ENCODE measurements at places on chromosomes 12 and 14.

DNA sequence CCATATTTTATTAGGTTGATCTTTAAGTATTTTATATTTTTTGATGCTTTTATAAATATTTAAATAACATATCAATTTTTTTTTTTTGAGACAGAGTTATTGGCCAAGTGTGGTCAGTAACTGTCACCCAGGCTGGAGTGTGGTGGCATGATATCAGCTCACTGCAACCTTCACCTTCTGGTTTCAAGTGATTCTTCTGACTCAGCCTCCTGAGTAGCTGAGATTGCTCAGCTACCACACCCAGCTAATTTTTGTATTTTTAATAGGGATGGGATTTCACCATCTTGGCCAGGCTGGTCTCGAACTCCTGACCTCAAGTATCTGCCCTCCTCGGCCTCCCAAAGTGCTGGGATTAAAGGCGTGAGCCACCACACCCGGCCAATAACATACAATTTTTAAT is 71.1 kb downstream of the FUT8 start:
- DNase-seq = peak; percentile 46

DNA sequence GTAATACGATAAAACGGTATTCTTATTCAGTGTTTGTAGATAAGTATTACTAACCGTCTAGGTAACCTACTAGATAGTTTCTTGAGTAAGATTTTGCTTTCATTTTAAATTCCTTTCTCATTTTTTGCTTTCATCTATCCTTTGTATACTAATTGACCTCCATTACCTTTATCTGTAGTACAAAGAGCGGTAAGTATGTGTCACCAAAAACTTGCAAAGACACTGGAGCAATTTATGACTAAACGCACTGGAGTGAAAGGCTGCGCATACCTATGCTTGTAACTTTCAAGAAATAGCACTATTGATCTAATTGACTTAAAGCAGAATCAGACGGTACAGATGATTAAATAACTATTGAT is 1.7 kb downstream of the ARHGAP5 start:
- DNase-seq = peak; percentile 4

DNA sequence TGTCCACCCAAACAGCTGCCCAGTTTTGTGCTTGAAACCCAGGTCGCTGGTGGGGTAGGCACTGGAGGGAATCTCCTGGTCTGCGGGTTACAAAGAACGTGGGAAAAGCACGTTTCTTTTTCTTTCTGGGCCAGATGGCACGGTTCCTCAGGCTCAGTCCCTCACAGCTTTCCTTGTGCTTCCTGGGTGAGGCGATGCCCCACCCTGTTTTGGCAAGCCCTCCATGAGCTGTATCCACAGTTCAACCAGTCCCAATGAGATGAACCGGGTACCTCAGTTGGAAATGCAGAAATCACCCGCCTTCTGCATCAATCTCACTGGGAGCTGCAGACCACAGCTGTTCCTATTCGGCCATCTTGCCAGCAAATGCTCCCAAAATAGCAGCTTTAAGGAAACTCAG is 51.4 kb upstream of the TMTC2 start:
- no peak for DNase-seq

- no peak for DNase-seq
Measured at GRCh38 chr12:22248571-22249115, 85.9 kb downstream of the ST8SIA1 start.

- no peak for DNase-seq
Measured at GRCh38 chr14:61498303-61498702, 176.9 kb downstream of the PRKCH start.

- DNase-seq = no peak
Measured at GRCh38 chr14:42884100-42884499, 1277.4 kb downstream of the LRFN5 start.

DNA sequence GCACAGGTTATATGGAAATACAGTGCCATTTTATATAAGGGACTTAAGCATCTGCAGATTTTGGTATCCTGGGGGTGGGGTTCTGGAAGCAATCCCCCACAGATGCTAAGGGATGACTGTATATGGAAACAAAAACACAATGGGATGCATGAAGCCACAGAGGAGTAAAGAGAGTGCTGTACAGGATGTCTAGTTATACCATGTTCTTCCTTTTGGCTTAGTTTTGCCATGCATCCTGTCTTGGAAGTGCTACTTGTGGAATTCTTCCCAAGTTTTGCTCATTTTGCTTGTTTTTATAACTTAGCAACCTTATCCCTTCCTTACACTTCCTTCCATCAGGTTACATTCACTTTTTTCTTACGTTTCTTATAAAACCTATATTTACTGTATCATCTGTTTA is 55.6 kb downstream of the TRMT5 start:
- no peak for DNase-seq

DNA sequence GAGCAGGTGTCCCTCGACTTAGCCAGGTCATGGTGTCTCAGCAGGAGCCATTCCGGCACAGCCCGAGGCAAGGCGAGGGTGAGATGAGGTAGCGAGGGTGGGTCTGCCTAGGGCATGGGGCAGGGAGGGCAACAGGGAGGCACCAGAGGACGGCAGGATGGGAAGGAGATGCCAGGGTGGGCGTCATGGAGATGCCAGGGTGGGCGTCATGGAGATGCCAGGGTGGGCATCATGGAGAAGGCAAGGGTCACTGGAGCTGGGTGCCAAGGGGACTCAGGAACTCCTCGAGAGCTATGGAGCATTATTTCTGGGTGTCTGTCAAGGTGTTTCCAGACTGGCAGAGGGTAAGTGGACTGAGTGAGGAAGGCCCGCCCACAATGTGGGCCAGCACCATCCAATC is 7.4 kb downstream of the DEGS2 start:
- DNase-seq = no peak

DNA sequence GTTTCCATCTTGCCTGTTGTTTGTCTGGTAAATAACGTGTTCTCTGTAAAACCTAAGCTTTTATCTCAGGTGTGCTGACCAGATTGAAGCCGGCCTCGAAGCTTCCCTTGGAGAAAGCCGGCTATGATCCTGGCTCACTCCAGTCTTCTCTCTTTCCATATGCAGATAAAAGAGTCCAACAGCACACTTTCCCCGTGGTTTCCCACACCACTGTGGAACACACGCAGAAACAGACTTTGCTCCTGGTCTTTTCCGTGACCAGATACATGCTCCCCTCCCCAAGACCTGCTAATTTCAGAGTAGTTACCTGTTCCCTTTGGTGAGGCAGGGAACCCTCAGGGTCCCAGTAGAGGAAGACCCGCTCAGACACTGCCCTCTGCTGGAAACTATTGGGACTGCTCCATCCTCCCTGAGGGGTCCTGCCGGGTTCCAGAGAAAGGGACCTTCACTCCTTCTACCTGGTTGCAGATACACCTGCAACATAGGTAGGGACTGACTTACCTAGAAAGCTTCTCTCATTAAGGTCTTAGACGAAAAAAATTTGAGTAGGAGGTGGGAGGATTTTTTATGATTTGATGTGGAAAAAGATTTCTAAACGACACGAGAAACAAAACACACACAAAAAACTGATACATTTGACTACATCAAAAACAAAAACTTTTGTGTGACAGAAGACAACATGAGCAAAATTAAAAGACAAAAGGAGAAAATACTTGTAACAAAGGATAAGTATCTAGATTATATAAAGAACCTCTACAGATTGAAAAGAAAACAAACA is 415.4 kb upstream of the CCDC196 start:
- DNase-seq = peak; percentile 38

DNA sequence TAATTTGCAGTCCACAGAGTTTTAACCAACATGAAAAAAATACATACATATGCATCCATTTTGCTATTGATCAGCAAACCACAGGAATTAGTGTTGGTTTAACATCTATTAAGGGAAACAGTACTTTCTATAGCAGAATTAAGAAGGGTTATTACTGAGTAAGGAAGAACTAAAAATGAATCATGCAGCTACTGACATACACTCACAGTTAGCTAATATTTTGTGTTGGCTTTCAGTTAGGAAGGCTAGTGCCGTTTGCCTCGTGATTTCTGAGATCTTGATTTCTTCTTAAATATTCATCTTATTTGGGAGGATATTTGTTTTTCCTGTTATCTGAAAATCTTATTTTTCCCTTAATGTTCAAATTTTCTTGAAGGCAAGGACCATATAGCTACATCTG is 423.4 kb downstream of the NOVA1 start:
- no peak for DNase-seq

GRCh38 chr12:113467142-113467501 is 4.5 kb downstream of the LHX5 start:
- DNase-seq = no peak

DNA sequence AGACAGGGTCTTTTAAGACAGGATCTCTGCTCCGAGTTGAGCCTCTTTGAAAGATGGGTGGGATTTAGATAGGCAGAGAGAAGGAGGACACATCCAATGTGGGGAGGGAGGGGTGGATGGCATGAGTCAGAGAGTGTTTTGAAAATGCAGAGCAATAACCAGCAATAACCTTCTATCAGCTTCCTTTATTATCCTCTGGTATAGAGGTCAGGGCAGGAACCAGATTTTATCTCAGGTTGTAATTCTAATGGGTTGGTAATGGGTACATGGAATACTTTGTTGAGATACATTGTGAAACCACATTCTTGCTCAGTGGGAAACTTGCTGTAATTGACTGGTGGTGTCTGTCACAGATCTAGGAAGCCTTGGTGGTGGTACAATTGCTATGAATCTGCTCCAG is 37.6 kb upstream of the CCDC63 start:
- DNase-seq = no peak

GRCh38 chr14:39880106-39880695 is 448.0 kb upstream of the FBXO33 start:
- no peak for DNase-seq

DNA sequence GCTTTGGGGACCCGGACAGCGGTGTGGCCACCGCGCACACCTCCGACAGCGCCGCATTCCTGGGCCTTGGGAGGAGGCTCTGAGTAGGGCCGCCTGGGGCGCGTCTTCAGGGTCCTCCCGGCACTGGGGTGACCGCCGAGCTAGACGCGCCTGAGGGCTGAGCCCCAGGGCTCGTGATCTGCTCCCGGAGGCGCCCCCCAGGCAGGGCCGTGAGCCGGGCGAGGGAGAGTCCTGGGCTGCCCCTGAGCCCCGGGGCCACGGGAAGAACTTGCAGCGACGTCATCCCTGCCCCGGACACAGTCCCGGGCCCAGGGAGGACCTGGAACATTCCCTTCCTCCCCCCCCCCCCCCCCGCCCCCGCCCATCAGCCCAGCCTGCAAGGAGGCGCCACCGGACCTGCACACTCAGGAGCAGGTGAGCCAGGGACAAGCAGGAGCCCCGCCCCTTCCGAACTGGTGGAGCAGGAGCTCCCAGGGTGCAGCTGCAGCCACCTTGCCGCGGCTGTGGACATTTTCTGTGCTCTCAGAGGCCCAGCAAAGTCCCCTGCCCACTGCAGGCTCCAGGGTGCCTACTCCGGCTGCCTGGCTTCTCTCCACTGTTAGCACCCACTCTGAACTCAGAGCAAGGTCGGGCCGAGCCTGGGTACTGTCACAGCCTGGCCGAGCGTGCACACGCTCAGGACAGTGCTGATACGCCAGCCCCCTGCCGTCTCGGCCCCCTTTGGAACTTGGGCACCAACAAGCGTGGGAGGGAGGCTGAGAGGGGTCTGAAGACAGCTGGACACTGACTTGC is 50.7 kb downstream of the A2M start:
- no peak for DNase-seq

GRCh38 chr12:116739381-116739887 is 1.3 kb downstream of the RNFT2 start:
- no peak for DNase-seq

DNA sequence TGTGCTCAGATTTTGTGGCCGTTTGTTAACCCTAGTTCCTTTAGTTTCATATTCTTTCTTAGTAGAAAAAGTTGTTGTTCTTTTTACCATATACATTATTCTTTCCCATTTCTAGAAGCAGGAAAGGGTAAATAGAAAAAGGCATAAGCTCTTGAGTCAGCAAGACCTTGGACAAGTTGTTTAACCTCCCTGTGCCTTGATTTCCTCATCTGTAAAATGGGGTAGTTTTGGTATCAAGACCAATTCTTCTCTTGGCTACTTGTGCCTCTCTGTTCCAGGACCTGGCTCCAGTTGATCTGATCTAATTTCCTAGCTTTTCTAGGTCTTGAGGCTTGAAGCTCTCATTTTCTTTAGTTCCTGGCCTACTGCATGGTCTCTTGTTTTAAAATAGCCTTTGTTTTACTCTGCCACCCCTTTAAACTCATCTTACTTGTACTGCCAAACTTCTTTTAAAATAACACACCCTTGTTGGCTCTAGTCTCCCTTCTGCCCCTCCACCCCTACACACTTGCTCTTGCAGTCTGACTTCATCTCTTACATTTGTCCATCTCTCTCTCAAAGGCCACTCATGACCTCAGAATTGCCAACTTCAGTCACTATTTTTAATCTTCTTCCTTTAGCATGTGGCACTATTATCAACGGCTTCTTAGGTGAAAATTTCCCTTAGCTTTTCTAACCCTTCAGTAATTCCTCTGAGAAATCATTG is 143.7 kb downstream of the TTLL5 start:
- DNase-seq = no peak

DNA sequence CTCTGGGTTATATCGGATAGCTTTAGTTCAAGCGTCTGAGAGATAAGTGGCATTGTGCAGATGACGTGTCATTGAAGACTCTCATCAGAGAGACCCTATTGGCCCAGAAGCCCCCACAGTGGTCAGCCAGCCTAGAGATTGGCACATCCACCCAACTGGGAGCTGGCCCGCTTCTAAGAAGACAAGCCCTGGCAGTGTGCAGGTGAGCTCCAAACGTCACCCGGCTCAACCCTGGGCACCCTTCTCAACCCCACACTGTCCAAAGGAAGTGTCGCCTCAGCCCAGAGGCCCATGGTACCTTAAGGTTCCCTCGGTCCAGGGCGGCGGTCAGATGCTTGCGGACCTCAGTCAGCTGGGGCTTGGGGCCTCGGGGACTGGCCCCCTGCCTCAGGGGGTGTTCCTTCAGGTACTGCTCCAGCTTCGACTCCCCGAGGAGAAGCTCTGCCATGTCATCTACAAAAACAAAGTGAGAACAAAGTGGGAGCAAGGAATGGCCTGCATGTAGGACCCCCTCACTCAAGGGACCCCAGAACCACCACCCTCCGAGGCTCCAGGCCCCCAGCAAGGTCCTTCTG is 30.3 kb downstream of the TTC7B start:
- no peak for DNase-seq

GRCh38 chr14:99605299-99605961 is 1.4 kb upstream of the CCDC85C start:
- DNase-seq = peak; percentile 78

- no peak for DNase-seq
Measured at GRCh38 chr12:701896-702539, 38.8 kb upstream of the NINJ2 start.

GRCh38 chr14:95359994-95360826 is 40.5 kb upstream of the CLMN start:
- DNase-seq = no peak

GRCh38 chr12:114902665-114903064 is 218.7 kb upstream of the TBX3 start:
- DNase-seq = no peak

- peak; percentile 62 for DNase-seq
Measured at GRCh38 chr12:50986966-50987737, 34.8 kb downstream of the HIGD1C start.

DNA sequence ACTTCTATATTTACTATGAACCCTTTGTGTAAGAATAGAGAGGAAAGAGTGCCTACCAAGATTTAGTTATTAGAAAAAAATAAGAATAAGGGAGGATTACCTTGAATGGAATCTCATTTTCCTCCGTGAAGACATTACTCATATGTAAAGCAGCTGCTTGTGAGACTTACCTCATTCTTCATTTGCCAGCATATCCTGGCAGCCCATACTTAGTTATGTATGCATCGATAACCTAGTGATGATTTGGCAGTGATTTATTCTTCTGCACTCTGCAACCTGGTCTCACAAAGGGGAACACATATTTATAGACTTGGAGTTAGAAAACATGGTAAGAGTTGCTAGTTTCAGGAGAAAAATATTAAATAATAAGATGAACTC is 56.8 kb downstream of the LRFN5 start:
- DNase-seq = no peak
